Thoracic aorta (tissue), 2 donors: ENCODE measurements at places on chromosomes 12 and 14.

- no peak for DNase-seq
These were observed 27.4 kb downstream of the BCL2L14 start for GRCh38 chr12:12097891-12098690.

DNA sequence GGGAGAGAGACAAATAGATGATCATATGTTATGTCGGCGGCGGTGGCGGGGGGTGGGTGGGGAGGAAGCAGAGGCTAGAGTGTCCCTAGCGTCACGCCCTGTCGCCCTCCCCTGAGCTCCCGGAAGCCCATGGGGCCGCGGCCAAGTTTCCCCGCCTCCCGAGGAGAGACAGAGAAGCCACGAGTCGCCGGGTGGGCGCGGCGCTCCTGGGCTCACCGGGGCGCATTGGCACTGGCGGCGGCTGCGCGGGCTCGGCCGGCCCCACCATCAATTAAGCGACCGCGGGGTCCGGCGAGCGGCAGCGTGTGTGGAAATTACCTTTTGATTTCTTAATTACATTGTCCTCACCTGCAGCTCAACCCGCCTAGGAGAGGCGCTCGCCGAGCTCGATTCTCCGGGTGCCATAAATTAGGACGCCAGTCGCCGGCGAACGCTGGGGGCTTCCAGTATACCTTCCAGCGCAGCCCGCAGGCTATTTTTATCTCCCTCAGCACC lies 119.9 kb upstream of the LHX5 start:
- no peak for DNase-seq

DNA sequence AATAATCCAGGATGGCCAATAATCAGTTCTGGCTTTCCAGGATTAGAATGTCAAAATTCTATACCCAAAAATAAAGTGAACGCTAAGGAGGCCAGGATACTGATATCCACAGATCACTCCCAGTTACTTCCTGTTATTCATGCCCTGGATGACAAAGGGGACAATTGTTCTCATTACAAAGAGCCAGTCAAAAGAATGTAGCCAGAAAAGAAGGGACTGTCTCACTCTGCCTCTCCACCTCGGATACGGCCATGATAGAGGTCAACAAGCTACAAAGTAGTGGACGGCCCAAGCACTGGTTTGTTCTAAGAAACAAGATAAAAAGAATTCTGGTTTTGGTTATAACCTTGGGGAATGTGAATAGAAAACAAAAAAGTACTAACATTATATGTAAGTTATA lies 116.1 kb upstream of the ATF7IP start:
- no peak for DNase-seq

DNA sequence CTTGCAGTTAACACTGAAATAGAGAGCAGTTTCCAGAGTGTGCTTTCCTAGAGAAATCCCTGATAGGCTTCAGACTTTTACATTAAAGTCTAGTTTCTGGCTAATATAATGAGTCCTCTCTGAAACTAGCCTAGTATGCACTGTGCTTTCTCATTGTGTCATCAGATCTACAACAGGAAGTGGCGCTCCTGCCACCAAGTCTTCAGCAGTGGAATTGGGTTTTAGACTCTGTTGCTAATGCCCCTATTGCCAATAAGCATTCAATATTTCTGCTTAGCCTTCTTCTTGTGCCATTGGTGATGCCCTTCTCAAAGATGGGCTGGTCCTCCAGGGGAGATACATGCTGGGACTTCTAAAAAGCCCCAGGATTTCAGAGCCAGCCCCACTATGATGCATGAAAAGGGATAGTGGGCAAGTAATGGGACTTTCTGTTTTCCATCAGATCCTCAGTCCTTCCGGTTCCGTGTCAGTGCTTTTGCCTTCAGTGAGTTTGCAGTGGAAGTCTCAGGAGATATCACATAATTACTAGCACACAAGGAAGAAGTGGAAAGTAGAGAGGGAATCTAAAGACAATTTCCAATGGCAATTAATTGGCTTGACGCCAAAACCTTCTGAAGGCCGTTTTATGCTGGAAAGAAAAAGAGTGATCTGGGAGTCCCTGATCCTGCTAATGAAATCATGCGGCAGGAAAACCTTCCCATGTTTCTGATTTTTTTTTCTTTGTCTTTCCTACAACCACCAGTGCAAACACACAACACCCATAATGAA lies 50.0 kb downstream of the SSPN start:
- DNase-seq: no peak

DNA sequence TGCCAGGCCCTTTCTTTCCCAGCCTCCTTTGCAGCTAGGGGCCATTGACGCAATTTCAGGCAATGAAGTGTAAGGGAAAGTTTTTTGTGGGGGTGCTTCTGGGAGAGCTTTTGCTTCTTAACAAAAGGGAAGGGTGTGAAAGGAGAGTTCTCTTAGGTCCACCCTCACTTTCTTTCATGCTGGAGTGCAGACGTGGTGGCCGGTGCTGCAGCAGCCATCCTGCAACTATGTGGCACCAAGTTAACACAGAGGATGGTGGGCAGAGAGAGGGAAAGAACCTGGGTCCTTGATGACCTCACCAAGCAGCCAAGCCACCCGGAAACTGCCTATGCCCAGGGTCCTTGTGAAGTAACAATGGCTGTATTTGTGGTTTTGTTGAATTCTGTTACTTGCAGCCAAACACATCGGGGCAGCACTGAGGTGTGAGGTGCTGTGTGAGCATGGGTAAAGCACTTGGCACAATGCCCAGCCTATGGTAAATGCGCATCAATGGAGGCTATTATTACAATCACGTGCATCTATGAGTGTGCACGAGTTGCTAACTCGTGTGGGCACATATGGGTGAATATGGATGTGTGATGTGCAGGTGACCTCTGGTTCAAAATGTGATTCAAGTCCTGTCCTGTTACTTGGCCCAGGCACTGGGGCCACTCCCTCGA lies 122.6 kb downstream of the CALM1 start:
- no peak for DNase-seq

DNA sequence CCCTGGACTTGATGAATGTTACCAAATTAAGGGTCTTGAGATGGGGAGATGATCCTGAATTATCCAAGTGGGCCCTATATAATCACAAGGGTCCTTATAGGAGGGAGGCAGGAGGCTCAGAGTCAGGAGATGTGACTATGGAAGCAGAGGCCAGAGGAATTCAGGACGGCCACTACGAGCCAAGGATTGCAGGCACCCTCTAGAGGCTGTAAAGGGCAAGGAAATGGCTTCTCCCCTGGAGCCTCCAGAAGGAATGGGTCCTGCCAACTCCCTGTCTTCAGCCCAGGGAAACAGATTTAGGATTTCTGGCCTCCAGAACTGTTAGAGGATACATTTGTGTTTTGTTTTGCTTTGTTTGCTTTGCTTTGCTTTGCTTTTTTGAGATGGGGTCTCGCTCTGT lies 8.8 kb downstream of the BDKRB1 start:
- DNase-seq: no peak

GRCh38 chr12:50614167-50614759 lies 109.5 kb downstream of the DIP2B start:
- DNase-seq: no peak

GRCh38 chr12:47216150-47216677 lies 136.5 kb upstream of the AMIGO2 start:
- DNase-seq: no peak
